CD4-positive, alpha-beta memory T cell (primary cell): ENCODE measurements at places on chromosomes 1 and 21.

DNA sequence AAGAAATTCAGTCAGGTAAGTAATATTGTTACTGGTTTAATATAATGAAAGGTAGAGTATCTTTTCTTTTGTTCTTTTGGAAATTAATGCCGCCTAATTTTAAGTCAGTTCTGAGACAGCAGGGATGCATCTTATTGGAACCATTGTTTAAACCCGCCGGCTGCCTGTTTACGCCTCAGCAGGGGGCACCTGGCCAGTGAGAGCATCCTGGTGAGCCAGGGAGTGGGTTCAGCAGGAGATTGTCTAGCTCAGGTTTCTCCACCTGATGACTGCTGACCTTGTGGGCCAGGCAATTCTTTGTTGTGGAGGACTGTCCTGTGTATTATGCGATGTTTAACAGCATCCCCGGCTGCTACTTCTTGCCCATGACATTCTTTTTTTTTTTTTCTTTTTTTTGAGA is 30.2 kb downstream of the CHAF1B start:
- no peak for DNase-seq

- DNase-seq, result no peak
Measured at GRCh38 chr1:40383488-40384412, 10.2 kb downstream of the SMAP2 start.

DNA sequence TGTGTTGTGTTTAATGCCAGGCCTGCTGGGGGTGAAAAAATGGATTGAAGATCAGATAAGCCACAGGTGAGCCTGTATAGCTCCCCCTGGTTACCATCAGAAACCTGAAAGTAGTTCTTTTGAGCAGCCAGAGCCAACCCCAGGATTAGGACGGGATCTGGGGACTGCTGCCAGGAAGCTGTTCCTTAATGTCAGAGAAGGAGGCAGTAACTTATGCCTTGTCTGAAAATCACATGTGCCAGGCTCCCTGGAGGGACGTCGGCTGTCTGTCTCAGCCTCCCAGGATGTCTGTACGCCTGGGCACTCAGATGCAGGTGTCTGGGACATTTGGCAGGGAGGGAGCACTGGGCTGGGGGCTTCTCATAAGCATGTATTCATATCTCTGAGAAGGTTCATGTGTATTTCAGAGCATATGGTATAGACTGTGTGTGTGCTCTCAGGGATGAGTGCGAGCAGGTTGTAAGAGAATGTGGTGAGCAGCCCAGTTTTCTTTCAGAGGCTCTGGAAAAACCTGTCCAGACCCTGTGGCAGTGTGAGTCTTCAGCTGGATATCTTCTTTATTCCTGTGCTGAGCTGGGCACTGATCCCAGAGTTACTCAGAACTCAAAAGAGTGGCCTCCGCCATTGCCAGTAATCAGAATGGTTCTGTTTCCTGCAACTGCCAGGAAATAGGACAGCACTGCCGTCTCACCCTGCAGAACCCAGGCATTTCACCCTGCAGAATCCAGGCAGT is 2.8 kb downstream of the FAM43B start:
- no peak for DNase-seq

DNA sequence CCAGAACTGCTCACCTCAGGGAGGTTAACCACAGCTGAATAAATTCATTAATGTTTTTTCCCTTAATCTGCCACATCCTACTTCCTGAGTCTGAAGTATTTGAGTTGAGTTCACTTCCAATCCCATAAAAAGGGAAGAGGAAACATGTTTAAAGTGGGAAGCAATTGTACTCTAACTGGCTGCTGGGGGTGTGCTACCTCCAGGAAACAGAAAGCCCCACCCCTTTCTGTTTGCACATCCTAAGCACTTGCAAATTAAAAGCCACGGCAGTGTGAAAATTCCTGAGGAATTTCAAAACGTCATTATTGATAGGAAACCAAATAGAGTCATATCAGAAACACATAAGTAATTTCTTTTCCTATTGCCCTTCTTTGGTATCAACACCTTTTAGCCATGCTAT is 307.0 kb upstream of the NR5A2 start:
- DNase-seq, result no peak

GRCh38 chr1:85577419-85578320 is 2.9 kb upstream of the CCN1 start:
- no peak for DNase-seq

DNA sequence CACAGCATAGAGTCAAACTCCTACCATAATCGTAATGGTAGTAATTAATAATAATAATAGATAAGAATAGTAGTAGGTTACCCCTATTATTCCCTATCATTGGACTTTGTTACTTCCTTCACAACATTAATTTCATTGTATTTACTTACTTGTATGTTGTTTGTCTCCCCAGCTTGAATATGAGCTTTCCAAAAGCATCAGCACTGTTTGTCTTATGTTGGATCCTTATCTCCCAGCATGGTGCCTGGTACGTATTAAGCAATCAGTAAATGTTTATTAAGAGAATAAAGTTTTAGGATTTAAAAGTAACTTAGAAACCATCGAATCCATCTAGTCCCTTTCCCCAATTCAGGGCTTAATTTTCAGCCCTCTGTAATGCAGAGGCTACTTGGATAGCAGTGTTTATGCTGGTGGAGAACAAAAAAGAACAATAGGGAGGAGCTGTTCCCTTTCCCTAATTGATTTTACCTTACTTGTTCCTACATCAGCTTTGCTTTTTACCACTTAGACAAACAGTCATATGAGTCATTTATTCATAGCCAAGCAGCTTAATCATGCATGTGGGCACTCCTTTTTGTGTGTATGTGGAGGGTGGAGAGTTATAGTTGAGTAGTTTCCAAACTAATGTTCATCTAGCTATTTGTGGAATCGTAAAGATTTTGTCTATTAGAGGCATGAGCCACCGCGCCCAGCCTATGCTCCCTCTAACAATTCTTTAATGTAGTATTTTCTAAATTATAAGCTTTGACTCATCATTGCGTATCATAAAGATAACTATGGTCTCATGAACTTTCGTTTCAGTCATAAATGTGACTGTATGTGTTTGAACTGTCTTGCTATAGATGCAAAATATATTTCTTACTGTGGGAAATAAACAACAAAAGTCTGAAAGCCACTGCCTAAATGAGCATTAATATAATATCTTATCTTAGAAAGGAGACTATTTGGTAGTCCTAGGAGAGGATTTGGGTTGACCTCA is 20.9 kb upstream of the DR1 start:
- DNase-seq, result no peak

GRCh38 chr21:36430841-36431240 is 45.6 kb downstream of the CHAF1B start:
- no peak for DNase-seq

DNA sequence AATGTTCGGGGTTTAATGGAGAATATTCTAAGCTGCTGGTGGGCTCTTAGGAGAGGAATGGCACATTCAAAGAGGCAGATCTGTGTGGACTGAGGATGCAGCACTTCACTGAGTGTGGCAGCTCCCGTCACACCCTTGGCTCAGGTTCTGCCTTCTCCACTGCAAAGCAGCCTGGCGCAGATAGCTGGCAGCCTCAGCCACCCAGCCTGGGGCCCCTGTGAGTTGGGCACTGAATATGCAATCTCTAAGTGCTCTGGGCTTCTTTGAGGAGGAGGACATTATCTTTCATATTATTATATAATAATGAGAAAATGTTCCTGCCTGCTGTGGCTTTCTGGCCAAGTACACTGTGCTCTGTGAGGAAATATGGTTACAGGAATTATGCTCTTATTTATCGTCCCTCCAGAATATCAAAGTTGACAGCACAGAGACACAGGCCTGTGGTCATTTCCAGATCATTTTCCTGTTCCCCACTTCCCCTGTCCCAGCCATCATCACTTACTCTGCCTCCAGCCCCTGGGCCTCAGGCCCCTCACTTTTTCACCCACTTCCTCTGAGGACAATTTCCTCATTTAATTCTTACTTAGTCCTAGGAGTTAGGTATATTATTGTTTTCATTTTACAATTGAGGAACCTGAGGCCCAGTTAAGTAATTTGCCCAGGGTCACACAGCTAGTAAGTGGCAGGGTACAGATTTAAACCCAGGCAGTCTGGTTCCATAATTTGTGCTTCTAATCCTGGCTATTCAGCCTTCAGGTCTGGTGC is 53.6 kb downstream of the MAB21L3 start:
- DNase-seq, result no peak

GRCh38 chr1:159250638-159251216 is 46.1 kb downstream of the ACKR1 start:
- DNase-seq, result no peak

GRCh38 chr1:40197656-40198055 is 36.5 kb downstream of the RLF start:
- DNase-seq, result no peak

GRCh38 chr1:51344602-51345299 is 14.4 kb upstream of the TTC39A start:
- no peak for DNase-seq

- no peak for DNase-seq
Measured at GRCh38 chr1:229148041-229148671, 122.8 kb upstream of the RAB4A start.

DNA sequence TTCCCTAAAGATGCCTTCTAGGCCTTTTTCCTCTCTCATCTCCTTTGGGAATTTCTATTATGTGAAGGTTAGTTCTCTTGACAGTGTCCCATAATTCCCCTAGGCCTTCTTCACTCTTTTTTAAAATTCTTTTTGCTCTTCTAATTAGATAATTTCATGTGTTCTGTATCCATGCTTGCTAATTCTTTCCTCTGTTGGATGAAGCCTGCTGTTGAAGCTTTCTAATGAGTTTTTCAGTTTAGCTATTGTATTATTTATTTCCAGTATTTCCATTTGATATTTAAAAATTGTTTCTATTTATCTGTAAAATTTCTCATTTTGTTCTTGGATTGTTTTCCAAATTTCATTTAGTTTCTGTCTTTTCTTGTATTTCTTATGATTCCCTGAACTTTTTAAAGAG is 28.5 kb upstream of the FAM163A start:
- DNase-seq, result no peak

- no peak for DNase-seq
Measured at GRCh38 chr1:166136699-166137401, 30.0 kb downstream of the FAM78B start.

GRCh38 chr1:21090463-21090862 is 86.2 kb downstream of the EIF4G3 start:
- DNase-seq, result no peak

DNA sequence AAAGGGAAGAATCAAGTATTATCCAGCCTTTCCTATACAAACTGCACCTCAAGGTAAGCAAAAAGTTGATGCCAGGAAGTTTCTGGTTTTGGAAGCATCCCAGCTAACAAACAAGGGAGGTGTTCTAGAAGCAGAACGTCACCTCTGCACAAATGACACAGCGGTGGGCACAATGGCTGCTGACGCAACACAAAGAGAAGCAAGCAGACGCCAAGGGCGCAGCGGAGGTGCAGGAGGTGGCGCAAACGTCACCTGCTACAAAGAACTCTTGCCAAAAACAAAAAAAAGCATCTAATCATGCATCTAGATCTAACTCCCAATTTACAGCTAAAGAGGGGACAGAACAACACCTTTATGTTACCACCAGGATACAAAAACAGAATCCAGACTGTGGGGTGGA is 88.5 kb downstream of the NPHP4 start:
- DNase-seq, result no peak

DNA sequence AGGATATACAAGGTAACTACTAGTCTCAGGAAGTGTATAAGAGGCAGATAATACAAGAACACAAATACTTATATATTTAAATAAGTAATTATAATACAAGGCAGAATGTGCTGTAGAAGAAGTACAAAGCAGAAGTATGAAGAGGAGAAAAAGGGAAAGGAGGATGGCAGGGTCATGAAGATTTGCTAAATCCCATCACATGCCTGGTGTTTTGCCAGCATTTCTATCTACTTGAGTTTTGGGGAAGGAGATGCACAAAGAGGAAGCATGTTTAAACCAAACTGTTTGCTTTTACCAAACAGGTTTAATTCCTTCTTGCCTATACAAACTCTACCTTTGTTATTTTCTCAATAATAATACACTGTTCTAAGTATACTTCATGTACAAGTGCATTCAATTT is 60.9 kb upstream of the PODN start:
- no peak for DNase-seq

GRCh38 chr1:160576884-160577283 is 2.4 kb downstream of the CD84 start:
- DNase-seq, result peak; percentile 53

GRCh38 chr21:31634993-31635392 is 24.5 kb upstream of the SOD1 start:
- no peak for DNase-seq

GRCh38 chr1:34511802-34512201 is 243.0 kb upstream of the GJB5 start:
- no peak for DNase-seq

- DNase-seq, result no peak
Measured at GRCh38 chr1:3038113-3038551, 16.9 kb downstream of the ACTRT2 start.

- no peak for DNase-seq
Measured at GRCh38 chr1:68819190-68819829, 322.4 kb upstream of the DEPDC1 start.

DNA sequence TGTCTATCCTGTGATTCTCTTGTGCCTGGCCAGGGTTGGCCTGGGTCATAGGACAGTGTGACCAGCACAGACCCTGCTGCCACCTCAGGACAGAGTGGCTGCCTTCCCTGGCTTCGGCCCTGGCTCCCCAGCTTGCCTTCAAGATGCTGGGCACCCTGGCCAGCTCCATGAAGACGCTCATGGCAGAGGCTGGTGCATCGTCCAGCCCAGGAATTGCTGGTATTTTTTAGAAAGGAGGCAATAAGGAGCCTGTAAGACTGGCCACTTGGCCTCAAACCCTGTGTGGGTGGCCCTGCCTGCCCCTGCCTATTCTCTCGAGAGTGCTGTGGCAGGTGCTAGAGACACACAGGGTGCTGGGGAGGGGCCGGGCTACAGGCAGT is 70.4 kb upstream of the ACTRT2 start:
- DNase-seq, result no peak

GRCh38 chr21:34080710-34081109 is 7.3 kb downstream of the MRPS6 start:
- no peak for DNase-seq

- DNase-seq, result no peak
Measured at GRCh38 chr21:33755354-33755753, 113.1 kb downstream of the ITSN1 start.

- no peak for DNase-seq
Measured at GRCh38 chr21:36532769-36533467, 53.0 kb upstream of the CLDN14 start.

DNA sequence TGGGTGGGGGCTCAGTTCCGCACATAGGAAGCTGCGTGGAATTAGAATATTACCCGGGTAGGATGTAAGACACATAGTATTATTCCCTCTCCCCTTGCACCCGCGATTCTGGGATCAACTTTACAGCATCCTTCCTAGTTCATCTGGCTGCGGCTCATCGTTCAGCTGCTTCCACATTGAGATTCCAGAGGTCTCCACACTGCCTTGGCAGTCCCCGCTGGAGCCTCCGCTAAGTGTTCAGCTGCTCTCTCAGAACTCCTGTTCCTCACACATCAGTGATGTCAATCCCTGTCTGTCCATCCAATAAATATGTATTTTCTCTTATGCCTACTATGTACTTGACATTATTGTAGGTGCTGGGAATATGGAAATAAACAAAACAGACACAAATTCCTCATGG is 135.6 kb upstream of the SYT6 start:
- DNase-seq, result no peak

GRCh38 chr1:222791006-222791710 is 23.7 kb upstream of the DISP1 start:
- DNase-seq, result no peak
